CD8-positive, alpha-beta memory T cell (primary cell): ENCODE measurements at places on chromosomes 3 and 15. TPM values are rescaled to one million over a fixed set of nuclear protein-coding genes. Genes with fewer than 3 reads are reported as not detected.

DNA sequence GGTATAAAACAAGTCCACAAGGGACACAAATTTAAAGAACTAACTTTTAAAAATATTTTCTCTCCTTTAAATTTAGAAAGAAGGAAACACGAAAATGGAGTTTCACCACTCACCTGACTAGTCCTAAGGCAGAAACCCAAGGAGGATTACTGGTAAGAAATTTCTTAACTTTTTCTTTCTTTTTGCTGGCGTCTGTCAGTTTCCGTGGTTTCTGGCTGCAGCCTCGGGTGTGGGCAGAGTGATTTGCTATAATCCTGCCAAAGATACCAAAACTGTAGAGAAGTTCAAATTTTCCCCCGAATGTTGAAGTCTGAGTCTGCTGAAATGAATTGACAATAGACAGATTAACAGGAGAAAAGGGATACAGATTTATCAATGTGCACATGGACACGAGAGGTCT lies 843.6 kb upstream of the ALCAM start:
- H3K4me3 ChIP-seq = no peak overlapping the region
- H3K4me1 ChIP-seq = no peaks in the 10 kb centered on the region
- no peak for DNase-seq
- no peak overlapping the region for H3K27ac ChIP-seq
- no peaks in the 10 kb centered on the region for H3K27me3 ChIP-seq
- H3K36me3 ChIP-seq = no peaks in the 10 kb centered on the region

The TRIM69 gene
- 73.8 TPM for total RNA-seq

DNA sequence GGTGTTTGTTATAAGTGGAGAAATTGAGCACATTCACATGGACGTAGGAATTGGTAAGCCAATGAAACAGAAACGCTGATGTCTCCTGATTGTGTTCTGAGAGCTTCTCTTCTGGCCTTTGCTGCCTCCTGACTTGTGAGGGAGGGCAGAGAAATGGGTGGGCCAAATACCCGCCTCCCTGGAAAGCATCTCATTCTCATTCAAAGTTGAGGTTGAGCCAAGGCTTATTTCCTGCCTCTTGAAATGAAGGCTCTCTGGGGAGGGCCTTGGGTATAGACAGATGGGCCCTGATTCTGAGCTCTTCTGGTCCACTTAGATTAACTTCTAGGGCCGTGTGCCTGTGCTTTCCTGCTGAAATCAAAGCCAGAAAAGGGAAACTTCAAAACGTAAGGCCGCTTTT lies 57.4 kb upstream of the MYZAP start:
- H3K4me3 ChIP-seq = no peak overlapping the region
- H3K27me3 ChIP-seq = no peaks in the 10 kb centered on the region
- DNase-seq = no peak

The ADAMTS17 gene
- total RNA-seq = 1.2 TPM

The NECTIN3 gene
- 13.3 TPM for total RNA-seq

DNA sequence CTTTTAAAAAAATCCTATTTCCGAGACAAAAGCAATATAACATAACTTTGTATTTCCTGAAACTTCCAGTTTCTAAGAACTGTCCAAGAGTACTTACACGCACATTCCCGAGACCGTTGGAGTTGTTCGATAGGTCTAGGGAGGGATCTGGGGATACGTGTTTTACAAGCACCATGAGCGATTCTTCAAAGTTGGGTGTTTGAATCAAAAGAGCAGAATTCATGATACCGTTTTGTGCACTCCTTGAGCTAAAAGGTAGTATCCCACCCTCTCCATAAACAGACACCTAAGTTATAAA lies 700 bp upstream of the EDEM1 start:
- DNase-seq = no peak
- H3K27me3 ChIP-seq = no peaks in the 10 kb centered on the region
- peak overlapping the region; percentile 84 for H3K4me3 ChIP-seq
- H3K4me1 ChIP-seq = peaks cover 17% of the 10 kb centered on the region
- H3K36me3 ChIP-seq = peaks cover 2% of the 10 kb centered on the region

- H3K27ac ChIP-seq = no peak overlapping the region
- H3K36me3 ChIP-seq = no peaks in the 10 kb centered on the region
- no peaks in the 10 kb centered on the region for H3K4me1 ChIP-seq
Observed at GRCh38 chr3:115436767-115437301, 186.5 kb upstream of the GAP43 start.

The KNG1 gene
- not detected for total RNA-seq

DNA sequence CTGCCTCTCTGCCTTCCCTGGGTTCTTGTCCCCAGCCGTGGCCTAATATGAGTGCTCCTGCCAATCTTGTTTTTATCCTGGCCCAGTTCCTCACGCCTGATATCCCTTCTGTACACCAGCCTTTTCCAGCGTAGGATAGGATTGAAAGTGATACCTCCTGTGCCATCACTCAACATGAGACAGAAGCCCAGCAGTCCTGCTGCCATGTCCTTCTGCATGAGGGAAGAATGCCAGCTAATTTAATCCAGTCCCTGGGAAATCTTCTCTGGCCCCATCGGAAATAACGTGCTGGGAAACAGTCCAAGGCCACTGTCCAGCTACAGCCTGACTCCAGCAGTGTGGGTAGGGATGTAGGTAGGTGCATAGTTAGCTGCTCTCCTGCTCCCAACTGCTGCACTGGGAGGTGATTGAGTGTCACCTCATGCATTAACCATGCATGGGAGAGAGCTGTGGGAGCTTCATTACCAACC lies 92.0 kb upstream of the TPM1 start:
- no peak overlapping the region for H3K4me3 ChIP-seq
- peaks cover 6% of the 10 kb centered on the region for H3K27me3 ChIP-seq
- H3K4me1 ChIP-seq = no peaks in the 10 kb centered on the region
- no peak overlapping the region for H3K27ac ChIP-seq
- no peak for DNase-seq
- no peaks in the 10 kb centered on the region for H3K36me3 ChIP-seq

The TRH gene
- total RNA-seq = not detected

GRCh38 chr3:33186524-33187367 lies 31.9 kb downstream of the SUSD5 start:
- H3K27ac ChIP-seq = no peak overlapping the region
- H3K4me1 ChIP-seq = no peaks in the 10 kb centered on the region
- no peaks in the 10 kb centered on the region for H3K27me3 ChIP-seq
- H3K36me3 ChIP-seq = no peaks in the 10 kb centered on the region
- DNase-seq = no peak

DNA sequence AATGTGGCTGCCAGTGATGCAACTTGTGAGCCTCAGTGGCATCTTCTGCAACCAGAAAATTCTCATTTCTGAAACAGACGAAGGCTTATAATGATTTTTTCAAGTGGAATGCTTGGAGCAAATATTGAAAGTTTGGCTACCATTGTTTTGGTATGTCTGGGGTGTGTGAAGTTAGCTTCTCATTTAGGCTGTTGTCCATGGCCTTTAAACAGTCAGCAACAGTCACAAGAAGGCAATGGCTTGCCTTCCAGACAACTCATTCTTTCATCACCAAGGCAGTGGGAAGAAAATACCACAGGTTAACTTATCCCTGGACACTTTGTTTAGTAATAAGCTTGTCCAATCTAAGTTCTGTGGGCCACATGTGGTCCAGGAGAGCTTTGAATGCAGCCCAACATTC lies 4.7 kb upstream of the BNC1 start:
- no peak overlapping the region for H3K27ac ChIP-seq
- no peaks in the 10 kb centered on the region for H3K36me3 ChIP-seq
- no peak for DNase-seq
- H3K4me1 ChIP-seq = no peaks in the 10 kb centered on the region

GRCh38 chr3:158765518-158766205 lies 33.4 kb upstream of the RARRES1 start:
- no peak overlapping the region for H3K27ac ChIP-seq
- no peaks in the 10 kb centered on the region for H3K4me1 ChIP-seq
- H3K27me3 ChIP-seq = no peaks in the 10 kb centered on the region
- no peak overlapping the region for H3K4me3 ChIP-seq

- no peaks in the 10 kb centered on the region for H3K4me1 ChIP-seq
- H3K27ac ChIP-seq = no peak overlapping the region
- DNase-seq = no peak
Observed at GRCh38 chr3:99925584-99926230, 108.0 kb downstream of the CMSS1 start.

GRCh38 chr3:144501467-144501866 lies 529.8 kb downstream of the DIPK2A start:
- H3K27ac ChIP-seq = no peak overlapping the region
- no peaks in the 10 kb centered on the region for H3K36me3 ChIP-seq
- no peak overlapping the region for H3K4me3 ChIP-seq
- no peak for DNase-seq
- no peaks in the 10 kb centered on the region for H3K27me3 ChIP-seq

The SPTSSB gene
- not detected for total RNA-seq

GRCh38 chr3:229183-229661 lies 32.7 kb downstream of the CHL1 start:
- H3K4me1 ChIP-seq = no peaks in the 10 kb centered on the region
- no peaks in the 10 kb centered on the region for H3K27me3 ChIP-seq
- no peak overlapping the region for H3K27ac ChIP-seq
- no peak overlapping the region for H3K4me3 ChIP-seq
- H3K36me3 ChIP-seq = no peaks in the 10 kb centered on the region

DNA sequence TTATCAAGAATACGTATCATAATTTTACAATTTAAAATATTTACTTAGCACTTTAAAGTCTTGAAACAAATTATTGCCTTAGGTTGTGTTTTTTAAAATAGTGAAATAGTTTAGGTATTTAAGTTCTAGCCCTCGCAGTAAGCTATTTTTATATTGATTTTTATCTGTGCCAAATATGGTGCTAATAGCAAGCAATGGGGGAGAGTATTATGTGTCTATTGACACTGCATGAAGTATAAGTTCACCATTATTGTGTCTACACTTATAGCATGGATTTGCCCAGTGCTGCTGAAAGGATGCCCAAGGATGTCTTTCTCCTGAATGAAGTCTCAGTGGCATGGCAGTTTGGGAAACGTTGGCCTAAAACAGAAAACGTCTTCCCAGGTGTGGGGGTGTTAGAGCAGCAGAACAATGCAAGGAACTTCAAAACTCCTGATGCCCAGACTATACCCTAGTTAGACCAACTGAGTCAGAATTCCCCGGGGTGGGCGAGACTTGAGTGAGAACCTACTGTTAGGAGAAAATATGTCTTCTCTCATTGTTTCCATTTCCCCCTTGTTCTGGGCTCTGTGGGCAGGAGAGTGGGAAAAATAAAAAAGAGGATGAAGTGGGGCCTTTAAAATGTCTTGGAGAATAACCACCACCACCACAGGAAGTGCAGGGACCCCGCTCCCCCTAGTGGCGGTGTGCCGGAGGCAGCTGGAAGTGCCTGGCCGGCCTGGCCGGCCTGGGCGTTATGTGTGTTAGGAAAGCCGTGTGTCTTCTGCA lies 104.2 kb upstream of the SLC7A14 start:
- H3K36me3 ChIP-seq = no peaks in the 10 kb centered on the region
- no peaks in the 10 kb centered on the region for H3K4me1 ChIP-seq
- no peak overlapping the region for H3K4me3 ChIP-seq
- no peak for DNase-seq
- H3K27ac ChIP-seq = no peak overlapping the region
- H3K27me3 ChIP-seq = no peaks in the 10 kb centered on the region

DNA sequence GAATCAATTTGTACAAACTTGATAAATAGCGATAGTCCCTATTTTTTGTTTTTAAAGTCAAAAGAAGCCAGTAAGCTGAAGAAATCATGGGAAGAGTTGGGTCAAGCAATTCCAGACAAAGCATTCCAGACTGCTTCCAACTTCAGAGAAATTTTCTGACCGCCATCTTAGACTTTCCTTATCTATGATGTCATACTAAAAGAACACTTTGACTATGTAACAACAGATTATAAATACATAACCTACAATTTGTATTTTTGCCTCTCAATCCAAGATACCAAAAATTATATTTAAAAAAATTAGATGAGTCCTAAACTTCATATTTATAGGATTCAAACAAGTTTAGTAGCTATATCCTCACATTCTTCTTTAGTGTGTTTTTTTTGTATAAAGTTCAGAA lies 286.2 kb upstream of the KCNH8 start:
- no peaks in the 10 kb centered on the region for H3K36me3 ChIP-seq
- H3K4me1 ChIP-seq = no peaks in the 10 kb centered on the region
- no peak for DNase-seq
- no peaks in the 10 kb centered on the region for H3K27me3 ChIP-seq

The HTD2 gene
- total RNA-seq = 12.4 TPM

- no peak for DNase-seq
- peaks cover 10% of the 10 kb centered on the region for H3K36me3 ChIP-seq
- no peak overlapping the region for H3K27ac ChIP-seq
- H3K4me3 ChIP-seq = no peak overlapping the region
- H3K27me3 ChIP-seq = no peaks in the 10 kb centered on the region
Observed at GRCh38 chr3:130743354-130743753, 3.3 kb downstream of the PIK3R4 start.

DNA sequence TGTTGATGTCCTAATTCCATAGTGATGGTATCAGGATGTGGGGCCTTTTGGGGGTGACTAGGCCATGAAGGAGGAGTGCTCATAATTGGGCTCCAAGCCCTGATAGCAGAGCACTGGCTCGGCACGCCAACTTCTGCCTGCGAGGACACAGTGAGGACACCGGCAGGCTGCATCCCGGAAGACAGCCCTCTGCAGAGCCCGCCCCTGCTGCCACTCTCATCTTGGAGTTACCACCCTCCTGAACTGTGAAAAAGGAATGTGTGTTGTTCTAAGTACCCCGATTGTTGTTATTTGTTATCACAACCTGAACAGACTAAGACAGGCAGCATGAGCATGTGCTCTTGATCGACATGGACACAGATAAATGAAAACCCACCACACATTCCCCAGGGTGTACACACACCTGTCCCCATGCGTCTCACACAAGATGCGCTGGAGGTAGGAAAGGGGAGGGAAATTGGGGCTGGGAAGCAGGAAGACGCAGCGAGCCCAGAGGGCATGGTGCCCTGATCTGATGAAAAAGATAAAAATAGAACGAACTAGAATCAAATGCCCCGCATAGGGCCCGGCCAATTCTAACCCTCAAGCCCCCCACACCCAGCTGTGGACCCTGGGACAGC lies 40.1 kb downstream of the RPN1 start:
- H3K36me3 ChIP-seq = no peaks in the 10 kb centered on the region
- H3K4me1 ChIP-seq = no peaks in the 10 kb centered on the region
- no peak overlapping the region for H3K4me3 ChIP-seq
- H3K27ac ChIP-seq = no peak overlapping the region

GRCh38 chr3:126961191-126961790 lies 21.6 kb upstream of the PLXNA1 start:
- no peak overlapping the region for H3K4me3 ChIP-seq
- no peaks in the 10 kb centered on the region for H3K4me1 ChIP-seq
- no peaks in the 10 kb centered on the region for H3K27me3 ChIP-seq
- no peaks in the 10 kb centered on the region for H3K36me3 ChIP-seq
- DNase-seq = no peak
- peak overlapping the region; percentile 45 for H3K27ac ChIP-seq

The SI gene
- not detected for total RNA-seq

GRCh38 chr3:46930945-46931403 lies 45.6 kb downstream of the CCDC12 start:
- no peak for DNase-seq
- no peaks in the 10 kb centered on the region for H3K27me3 ChIP-seq
- no peak overlapping the region for H3K4me3 ChIP-seq
- H3K36me3 ChIP-seq = peaks cover 6% of the 10 kb centered on the region

GRCh38 chr3:141380987-141381386 lies 12.7 kb downstream of the ZBTB38 start:
- H3K36me3 ChIP-seq = no peaks in the 10 kb centered on the region
- no peaks in the 10 kb centered on the region for H3K27me3 ChIP-seq
- peaks cover 8% of the 10 kb centered on the region for H3K4me1 ChIP-seq
- no peak overlapping the region for H3K4me3 ChIP-seq
- no peak for DNase-seq
